ENCODE measurements at places on chromosomes 2 and 18.
A peak's percentile ranks its signal among the peaks of the same experiment; 100 is the strongest.

DNA sequence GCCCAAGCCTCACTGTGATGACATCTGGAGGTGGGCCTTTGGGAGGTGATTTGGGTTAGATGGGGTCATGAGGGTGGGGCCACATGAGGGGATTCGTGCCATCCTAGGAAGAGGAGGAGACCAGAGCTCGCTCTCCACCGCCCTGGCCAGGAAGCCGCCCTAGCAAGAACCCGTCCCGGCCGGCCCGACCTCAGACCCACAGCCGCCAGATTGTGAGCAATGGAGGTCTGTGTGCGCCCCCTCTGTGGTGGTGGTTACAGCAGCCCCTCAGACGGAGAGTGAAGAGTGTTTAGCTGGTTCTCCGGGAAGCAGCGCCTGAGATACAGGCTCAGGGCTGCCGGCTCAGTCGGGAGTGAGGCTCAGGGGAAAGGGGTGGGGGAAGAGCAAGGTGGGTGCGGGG lies 83.3 kb downstream of the RTP5 start:
- DNase-seq: no peak

- DNase-seq: peak; percentile 45
These were observed 2.8 kb downstream of the ONECUT2 start for GRCh38 chr18:57437766-57438671.

- peak; percentile 62 for DNase-seq
These were observed 72.1 kb upstream of the PXDN start for GRCh38 chr2:1816414-1816911.

DNA sequence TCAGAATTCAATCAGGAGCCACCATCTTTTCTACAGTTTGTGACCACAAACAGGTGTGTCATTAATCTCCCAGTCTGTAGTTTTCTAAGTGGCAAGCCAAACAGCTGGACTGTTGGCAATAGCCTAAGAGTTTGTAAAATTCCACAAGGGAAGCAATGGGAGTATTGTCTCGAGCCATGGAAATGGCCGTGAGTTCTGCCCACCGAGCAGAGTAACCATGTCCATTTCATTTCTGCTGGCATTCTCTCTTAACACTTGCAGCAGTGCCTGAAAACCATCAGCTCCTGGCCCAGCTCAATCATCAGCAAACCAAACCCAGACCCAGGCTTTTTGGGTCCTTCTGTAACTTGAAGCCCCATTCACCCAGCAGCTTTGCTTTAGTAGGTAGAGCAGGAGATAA lies 387.8 kb upstream of the CDH7 start:
- no peak for DNase-seq

DNA sequence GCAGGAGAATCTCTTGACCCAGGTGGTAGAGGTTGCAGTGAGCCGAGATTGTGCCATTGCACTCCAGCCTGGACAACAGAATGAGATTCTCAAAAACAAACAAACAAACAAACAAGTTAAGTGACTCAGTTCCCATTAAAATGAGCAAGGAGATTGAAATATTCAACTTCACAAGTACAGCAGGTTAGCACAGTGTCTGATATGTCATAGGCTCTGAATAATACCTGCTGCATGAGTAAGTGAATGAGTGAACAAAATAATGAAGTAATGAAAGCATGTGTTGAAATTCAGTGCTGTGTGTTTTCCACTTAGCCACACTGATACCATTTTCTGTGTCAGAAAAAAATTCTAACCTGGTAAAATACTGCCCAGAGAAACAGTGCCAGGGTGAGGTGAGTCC lies 41.9 kb upstream of the SETBP1 start:
- no peak for DNase-seq

GRCh38 chr2:33205693-33206434 lies 259.1 kb downstream of the LTBP1 start:
- no peak for DNase-seq

GRCh38 chr2:143117225-143117624 lies 12.0 kb upstream of the ARHGAP15 start:
- DNase-seq: no peak

DNA sequence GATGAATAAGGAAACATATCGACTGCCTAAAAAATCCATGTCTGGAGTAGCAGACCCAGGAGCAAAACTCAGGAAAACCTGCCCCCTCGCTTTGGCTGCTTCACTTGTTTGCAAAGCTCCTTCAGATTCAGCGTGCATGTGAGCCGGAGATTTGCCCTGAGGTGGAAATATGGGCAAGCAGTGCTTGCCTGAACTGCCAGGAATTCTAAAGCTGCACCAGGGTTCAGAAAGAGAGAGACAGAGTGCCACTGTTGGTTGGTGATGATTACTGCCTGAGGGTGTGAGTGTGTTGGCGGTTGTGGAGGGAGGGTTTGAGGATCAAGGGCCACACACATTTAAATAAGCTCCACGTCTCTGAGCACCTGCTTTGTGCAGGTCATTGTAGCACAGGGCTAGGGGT lies 139.6 kb upstream of the RGPD4 start:
- no peak for DNase-seq

GRCh38 chr2:69796174-69796573 lies 33.3 kb upstream of the GMCL1 start:
- no peak for DNase-seq

- no peak for DNase-seq
These were observed 2.1 kb downstream of the LRRTM1 start for GRCh38 chr2:80302314-80303005.

GRCh38 chr2:83109284-83109683 lies 1349.8 kb downstream of the SUCLG1 start:
- no peak for DNase-seq

- DNase-seq: peak; percentile 90
These were observed 10.1 kb downstream of the IWS1 start for GRCh38 chr2:127516041-127516762.

DNA sequence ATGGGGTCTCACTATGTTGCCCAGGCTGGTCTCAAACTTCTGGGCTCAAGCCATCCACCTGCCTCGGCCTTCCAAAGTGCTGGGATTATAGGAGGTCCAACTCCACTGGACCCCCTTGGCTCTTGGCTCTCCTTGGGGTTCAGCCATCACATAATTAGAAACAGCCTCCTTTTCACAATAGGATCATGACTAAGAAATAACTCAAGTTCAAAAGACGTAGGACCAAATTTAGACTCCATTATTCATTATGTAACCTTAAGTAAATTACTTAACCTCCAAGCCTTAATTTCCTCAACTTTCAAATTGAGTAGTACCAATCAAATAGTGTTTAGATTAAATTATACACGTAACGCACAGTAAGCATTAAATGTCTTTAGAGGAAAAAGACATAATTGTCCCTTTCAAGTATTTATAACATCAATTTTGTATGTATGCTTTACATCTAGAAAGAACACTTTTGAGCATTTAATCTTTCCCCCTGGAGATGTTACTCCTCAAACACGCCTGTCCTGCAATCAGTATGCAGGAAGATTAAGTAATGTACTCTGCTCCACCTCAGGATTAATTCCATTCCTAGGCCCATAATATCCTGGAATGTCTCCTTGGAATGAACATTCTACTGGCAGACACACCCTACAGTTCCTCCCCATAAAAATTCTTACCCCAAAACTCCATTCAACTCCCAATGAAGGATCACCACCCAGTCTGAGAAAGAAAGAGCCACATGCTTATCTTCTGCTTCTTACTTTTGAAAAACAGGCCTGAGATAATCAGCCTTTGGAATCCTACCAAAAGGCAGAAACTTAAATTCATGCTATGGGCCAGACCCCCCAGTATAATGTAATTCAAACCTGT lies 49.1 kb downstream of the COBLL1 start:
- no peak for DNase-seq

GRCh38 chr2:173079973-173080860 lies 4.6 kb downstream of the MAP3K20 start:
- DNase-seq: no peak

DNA sequence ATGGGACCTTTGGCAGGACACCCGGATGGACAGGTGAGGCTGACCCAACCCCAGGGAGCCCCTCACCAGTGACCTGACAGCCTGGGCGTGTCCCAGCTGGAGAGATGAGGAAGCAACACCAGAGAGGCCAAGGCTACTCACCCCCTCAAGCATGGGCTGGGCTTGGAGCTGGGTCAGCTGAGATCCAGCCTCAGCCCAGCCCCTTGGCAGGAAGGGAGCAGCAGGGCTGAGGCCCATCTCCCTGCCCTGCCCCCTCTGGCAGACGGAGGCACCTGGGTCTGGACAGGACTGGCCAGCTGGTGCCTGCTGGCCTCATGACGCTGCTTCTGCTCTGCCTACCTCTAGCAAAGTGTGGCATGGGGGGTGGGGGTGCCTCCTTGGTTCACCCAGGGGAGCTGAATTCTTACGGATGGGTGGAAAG lies 37.8 kb downstream of the HS6ST1 start:
- peak; percentile 72 for DNase-seq

DNA sequence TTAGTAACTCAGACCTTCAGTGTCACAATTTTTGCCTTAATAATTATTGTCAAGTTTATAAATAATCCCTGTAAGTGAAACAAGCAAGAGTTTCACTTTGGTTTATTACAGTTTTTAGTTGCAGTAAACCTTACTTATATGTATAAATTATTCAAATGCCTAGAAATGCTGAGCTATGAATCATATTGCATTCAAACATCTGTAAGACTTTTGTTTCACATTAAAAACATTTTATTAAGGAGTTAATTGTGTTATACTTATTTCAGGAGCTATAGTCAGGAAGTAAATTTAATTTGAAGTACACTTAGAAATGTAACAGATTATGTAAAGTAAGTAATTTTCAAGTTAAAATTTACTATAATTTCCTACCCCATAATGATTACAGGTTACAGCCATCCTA lies 3.9 kb upstream of the ETAA1 start:
- no peak for DNase-seq

DNA sequence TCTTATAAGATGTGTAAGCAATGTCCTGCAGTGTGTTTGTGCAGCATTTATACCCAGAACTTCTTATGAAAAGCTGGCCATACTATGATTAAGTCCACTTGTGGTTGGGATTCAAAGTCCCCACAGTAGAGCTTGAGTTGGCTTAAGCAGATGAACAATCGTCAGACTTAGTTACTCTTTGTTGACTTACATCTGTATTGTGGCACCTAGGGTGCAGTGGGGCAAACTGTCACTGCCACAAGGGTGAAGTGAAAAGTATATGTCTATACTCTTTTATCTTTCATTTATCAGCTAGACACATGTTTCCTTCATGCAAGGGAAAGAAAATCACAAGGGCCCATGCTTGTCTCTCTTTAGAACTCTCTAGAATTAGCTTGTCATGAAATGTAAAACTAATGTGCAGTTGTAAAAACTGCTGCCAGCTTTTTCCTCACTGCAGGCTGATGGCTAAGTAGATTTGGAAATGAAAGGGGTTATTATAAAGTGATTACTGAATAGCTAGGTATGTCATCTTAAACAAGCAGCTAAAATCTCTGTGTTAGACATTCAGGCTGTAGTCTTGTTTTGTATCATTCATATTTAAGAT lies 474.5 kb downstream of the PTPRM start:
- no peak for DNase-seq
